Stimulated activated CD8-positive, alpha-beta memory T cell treated with anti-CD3 and anti-CD28 coated beads, Interleukin-4, amount 100 ng/mL, for 4 hours (primary cell): ENCODE measurements at places on chromosomes 2 and 18.

DNA sequence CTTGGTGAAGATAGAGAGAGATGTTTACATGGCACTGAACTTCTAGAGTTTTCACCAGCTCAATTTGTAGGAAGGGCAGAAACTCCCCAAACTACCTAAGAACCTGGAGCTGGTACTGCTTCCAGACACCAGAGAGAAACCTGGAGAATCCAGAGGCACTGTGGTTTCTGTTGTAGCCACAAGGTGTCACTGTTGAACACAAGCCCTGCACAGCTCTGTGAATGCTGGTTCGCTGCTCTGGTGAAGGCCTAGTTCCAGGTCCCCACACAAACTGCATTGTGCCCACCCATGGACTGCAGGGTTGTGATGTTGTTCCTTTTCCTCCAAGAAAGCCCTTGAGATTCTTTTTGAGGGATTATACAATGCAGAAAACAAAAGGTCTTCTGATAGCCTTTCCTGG is 150.5 kb upstream of the HS6ST1 start:
- DNase-seq: no peak

DNA sequence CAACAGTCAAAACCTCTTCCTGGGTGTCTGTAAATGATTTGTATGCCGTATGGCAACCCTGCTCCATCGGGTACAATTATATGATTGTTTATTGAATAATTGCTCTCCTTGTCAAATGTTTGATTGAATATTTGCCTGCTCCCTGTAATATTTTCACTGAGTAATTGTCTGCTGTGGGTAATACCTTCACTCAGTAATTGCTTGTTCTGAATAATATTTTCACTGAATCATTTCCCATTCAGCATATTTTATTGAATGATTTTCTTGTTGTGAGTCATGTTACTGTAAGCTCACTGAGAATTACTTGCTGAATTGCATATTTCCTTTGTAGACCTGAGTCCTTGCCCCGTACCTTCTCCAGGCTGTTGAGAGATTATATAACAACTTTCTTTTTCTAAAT is 535.2 kb downstream of the METTL4 start:
- DNase-seq: no peak

DNA sequence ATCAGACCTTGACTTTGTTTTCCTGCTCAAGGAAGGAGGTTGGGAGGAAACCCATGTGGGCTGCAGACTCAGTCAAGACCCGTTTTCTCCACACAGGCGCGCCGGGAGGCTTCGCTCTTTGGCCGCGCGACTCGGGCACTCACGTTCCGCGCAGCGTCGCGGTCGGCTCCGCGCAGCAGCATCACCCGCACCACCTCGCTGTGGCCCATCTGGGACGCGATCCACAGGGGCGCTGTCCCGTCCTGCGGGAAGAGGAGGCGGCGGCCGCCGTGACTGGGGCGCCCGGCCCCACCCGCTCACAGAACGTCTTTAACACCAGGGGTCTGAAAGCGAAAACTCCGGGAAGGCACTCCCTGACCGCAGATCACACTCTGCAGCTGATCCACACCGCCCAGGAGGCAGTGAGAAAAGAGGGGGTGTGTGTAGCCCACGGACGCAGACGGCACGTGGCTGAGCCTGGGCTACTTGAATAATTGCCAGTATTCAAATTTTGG is 33.1 kb upstream of the NPC1 start:
- DNase-seq: no peak

GRCh38 chr2:12020833-12021469 is 274.5 kb downstream of the LPIN1 start:
- DNase-seq: no peak

DNA sequence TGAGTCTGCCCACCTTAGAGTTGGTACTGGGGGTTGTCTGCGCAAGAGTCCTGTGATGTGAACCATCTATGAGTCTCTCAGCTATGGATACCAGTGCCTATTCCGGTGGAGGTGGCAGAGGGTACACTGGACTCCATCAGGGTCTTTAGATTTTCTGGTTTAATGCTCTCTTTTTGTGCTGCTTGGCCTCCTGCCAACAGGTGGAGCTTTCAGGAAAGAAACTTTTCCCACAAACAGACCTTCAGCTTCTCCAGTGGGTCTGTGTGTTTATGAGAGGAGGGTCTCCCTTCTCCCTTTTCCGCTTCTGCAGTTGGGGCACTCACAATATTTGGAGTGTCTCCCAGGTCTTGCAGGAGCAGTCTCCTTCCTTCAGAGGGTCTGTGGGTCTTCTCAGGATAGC is 1721.9 kb upstream of the SLC39A10 start:
- DNase-seq: no peak

DNA sequence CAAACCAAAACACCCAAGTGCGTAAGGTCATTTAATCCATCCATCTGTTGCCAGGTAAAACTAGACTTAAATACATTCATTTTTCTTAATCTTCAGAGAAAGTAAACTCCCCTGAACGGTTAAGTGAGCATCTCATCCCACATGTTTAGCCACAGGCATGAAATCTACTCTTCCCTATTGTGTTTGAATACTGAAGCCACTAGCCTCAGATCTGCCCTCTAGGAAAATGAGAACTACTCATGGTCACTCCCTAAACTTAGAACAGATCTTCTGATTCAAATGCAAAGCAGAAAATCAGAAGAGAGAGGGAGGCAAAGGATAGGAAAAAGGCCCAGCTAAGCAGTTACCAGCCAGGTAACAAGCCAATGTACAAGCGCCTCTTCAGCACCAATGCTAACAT is 7.1 kb downstream of the TMEM247 start:
- DNase-seq: no peak

DNA sequence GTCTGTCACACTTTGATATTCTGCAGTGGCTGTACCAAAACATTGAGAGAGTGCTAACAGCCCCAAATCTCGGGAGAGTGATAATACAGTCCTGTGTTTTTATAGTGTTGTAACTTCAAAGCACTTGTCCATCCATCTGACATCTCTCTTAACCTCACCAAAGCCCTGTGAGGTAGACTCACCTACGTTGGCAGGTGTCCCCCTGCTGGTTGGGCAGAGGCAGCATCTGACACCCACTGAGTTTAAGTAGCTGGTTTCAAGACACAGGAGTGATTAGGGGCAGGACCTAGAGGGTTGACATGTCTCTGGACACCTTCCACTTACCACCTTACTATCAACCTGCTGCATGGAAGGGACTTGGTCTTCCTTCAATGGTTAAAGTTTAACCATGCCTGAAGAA is 22.9 kb downstream of the COLEC12 start:
- DNase-seq: no peak

GRCh38 chr2:85770786-85771409 is 17.1 kb downstream of the ATOH8 start:
- no peak for DNase-seq

DNA sequence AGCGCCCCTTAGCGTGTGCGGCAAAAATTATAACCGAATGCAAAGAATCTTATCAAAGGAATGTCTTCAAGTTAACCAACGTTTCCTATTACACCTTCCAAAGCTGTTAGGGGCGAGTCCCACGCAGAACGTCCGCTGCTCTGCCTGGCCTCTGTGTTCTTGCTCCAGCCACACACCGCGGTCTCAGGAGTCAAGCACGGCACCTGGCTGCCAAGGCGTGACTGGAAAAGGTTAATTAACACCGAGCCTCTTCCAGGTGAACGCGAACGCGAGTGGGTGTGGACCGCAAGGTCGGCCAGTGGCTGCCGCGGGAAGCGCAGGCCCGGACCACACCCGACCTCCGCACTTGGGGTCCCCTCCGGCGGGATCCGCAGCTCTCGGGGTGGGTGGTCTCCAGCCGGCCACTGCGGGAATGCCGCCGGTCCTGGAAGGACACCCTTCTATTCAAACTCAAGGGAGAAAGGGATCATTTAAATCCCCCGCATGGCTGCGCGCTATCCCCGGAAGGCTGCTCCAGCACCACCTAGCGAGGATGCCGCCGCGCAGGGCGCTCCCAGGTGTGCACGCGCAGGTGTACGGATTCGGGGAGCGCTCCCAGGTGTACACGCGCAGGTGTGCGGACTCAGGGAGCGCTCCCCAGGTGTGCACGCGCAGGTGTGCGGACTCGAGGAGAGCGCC is 830 bp downstream of the CYB5A start:
- no peak for DNase-seq

- no peak for DNase-seq
These were observed 131.6 kb upstream of the DOCK10 start for GRCh38 chr2:225173909-225174308.

DNA sequence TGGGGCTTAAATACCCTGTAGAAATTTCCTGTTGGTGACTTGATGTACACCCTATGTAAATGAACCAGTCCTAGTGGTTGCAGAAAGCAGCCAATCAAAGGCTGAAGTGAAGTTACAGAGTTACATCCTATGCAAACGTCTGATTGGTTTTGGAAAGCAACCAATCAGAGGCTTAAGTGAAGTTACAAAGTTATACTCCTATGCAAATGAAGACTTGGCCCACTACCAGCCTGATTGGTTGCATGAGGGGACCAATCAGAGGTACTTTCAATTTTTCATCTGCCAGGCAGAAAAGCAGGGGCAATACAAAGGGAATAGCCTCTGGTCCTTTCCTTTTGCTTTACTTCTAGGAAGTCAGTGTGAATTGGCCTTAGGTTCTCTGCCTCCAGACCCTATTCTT is 13.6 kb upstream of the ZNF397 start:
- no peak for DNase-seq

- DNase-seq: no peak
These were observed 82.5 kb upstream of the GAREM1 start for GRCh38 chr18:32553174-32553573.

DNA sequence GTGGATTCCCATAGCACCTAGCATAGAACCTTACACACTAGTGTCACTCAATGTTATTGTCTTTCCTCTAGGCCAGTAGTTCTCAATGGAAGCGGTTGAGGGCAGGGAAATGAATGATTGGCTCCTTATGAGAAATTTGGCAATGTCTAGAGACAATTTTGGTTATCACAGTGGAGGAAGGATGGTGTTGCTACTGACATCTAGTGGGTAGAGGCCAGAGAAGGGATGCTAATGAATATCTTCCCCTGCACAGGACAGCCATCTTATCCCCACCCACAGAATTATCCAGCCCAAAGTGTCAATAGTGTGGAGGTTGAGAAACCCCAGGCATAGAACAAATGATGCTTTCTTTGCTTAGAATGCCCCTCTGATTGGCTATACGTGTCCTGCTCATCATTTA is 15.8 kb downstream of the C18orf63 start:
- DNase-seq: no peak

- no peak for DNase-seq
These were observed 221.5 kb upstream of the SMAD7 start for GRCh38 chr18:49172246-49172645.

- no peak for DNase-seq
These were observed 220.1 kb downstream of the IRS1 start for GRCh38 chr2:226579519-226579918.

GRCh38 chr2:98524168-98524567 is 79.5 kb downstream of the INPP4A start:
- DNase-seq: no peak

- no peak for DNase-seq
These were observed 50.4 kb upstream of the SMIM21 start for GRCh38 chr18:75477900-75478299.

DNA sequence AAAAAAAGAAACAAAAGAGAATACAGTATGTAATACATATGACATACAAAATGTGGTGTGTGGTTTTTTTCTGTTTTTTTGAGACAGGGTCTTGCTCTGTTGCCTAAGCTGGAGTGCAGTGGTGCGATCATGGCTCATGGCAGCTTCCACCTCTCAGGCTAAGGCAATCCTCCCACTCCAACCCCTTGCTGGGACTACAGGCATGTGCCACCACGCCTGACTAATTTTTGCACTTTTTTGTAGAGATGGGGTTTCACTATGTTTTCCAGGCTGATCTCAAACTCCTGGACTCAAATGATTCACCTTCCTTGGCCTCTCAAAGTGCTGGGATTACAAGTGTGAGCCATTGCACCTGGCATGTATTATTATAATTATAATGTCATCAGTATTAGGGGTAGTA is 38.9 kb downstream of the DHX57 start:
- DNase-seq: no peak

- DNase-seq: no peak
These were observed 23.7 kb upstream of the MYO5B start for GRCh38 chr18:50218432-50219197.

DNA sequence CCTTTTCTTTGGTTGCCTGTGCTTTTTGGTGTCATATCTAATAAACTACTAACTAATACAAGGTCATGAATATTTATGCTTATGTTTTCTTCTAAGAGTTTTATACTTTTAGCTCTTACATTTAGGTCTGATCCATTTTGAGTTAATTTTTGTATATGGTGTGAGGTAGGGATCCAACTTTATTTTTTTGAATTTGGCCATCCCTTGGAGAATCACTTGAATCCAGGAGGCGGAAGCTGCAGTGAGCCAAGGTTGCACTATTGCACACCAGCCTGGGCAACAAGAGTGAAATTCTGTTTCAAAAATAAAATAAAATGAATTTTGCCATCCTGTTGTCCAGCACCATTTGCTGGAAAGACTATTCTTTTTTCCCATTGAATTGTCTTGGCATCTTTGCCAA is 8.6 kb upstream of the HPCAL1 start:
- no peak for DNase-seq

DNA sequence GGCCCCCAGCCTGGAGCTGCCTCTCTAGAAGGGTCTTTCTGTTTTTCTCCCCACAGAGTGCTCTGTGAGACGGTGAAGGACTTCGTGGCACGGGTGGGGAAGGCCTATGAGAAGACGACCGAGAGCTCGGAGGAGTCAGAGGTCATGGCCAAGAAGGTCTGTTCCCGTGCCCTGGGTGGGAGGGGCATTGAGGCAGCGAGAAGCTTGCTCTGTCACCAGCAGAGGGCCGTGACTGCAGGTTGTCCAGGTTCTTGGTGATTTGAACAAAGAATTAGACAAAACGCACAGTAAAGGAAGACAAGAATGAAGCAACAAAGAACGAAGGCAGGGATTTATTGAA is 93.9 kb downstream of the DGKD start:
- no peak for DNase-seq

DNA sequence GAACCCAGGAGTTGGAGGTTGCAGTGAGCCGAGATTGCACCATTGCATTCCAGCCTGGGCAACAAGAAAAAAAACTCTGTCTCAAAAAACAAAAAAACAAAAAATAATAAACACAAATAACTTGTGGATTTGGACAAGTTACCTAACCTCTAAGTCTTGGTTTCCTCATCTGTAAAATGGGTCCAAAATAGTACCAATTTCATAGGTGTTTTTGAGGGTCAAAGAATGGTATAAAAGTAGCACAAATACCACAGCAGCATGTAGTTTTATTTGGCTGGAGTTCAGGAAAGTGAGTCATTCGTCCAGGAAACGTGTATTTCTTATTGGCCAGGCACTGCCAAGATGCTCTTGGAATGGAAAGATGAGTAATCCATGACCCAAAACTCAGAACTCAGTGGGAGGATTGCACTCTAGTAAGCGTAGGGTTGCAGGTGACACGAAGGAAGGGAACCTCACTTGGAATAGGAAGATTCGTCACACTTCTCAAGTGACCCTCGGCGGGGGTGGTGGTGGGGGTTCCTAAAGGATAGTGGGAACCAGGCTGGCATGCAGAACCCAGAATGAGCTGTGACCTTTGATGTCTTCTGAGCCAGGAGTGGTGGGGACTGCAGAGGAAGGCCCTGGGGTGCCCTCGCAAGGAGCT is 24.4 kb downstream of the GRHL1 start:
- no peak for DNase-seq

GRCh38 chr2:175241691-175242090 is 60.2 kb upstream of the ATP5MC3 start:
- DNase-seq: no peak

GRCh38 chr2:204486805-204487204 is 58.5 kb upstream of the PARD3B start:
- DNase-seq: no peak
